ENCODE measurements at places on chromosomes 6 and 20.

GRCh38 chr20:61762167-61762710, 303.4 kb downstream of the TAF4 start:
- DNase-seq: no peak

GRCh38 chr6:142913036-142913510, 31.9 kb downstream of the HIVEP2 start:
- no peak for DNase-seq

- no peak for DNase-seq
These were observed 17.5 kb downstream of the C20orf173 start for GRCh38 chr20:35511814-35512420.

DNA sequence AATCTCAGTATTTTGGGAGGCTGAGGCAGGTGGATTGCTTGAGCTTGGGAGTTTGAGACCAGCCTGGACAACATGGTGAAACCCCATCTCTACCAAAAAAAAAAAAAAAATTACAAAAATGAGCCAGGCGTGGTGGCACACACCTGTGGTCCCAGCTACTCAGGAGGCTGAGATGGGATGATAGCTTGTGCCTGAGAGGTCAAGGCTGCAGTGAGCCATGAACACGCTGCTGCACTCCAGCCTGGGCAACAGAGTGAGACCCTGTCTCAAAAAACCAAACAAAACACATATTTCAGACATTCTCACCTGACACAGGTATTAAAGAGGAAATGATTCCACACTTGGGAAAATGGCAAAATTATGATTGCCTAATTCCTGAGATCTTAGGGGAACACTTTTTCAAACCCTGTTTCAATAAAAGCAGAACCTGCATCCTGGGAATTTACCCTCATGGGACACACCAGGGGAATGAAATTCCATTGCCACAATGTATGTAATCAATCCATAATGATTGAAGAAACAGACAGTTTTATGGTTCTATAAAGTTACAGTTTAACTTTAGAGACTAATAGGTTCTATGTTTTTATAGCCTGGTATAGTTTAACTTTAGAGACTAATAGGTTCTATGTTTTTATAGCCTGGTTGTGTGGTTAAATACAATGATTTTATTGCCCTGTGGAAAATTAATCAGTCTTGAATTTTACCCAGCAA, 29.6 kb upstream of the DNAAF9 start:
- DNase-seq: no peak

DNA sequence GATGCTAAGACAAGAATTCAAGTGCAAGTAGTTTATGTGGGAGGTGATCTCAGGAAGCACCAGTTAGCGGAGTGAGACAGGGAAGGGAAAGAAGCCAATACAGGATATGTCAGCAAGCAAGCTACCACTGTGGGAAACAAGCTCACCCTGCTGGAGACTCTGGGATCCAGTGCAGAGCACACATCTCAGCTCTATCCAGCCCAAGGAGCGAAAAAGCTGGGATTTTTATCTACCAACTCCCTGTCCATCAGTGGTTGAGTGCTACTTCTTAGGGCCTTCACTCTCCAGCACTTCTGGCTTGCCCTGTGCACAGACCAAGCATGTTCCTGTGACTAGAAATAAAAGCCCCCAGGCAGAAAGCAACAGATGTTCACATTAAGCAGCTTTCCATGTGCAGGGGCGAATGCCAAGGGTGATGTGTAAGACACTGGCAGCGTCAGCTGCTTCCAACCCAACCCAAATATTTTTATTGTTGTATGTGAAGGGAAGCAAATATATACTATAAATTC, 10.8 kb upstream of the RNF24 start:
- no peak for DNase-seq

GRCh38 chr6:32825966-32826365, 9.2 kb upstream of the HLA-DOB start:
- DNase-seq: no peak
